Activated effector memory CD4-positive, alpha-beta T cell treated with Interleukin-2 at 50 U/mL for 16 hours (primary cell): ENCODE measurements at places on chromosomes 5 and 9.

- no peak for DNase-seq
Measured at GRCh38 chr9:8732367-8733075, 932.9 kb upstream of the DMAC1 start.

DNA sequence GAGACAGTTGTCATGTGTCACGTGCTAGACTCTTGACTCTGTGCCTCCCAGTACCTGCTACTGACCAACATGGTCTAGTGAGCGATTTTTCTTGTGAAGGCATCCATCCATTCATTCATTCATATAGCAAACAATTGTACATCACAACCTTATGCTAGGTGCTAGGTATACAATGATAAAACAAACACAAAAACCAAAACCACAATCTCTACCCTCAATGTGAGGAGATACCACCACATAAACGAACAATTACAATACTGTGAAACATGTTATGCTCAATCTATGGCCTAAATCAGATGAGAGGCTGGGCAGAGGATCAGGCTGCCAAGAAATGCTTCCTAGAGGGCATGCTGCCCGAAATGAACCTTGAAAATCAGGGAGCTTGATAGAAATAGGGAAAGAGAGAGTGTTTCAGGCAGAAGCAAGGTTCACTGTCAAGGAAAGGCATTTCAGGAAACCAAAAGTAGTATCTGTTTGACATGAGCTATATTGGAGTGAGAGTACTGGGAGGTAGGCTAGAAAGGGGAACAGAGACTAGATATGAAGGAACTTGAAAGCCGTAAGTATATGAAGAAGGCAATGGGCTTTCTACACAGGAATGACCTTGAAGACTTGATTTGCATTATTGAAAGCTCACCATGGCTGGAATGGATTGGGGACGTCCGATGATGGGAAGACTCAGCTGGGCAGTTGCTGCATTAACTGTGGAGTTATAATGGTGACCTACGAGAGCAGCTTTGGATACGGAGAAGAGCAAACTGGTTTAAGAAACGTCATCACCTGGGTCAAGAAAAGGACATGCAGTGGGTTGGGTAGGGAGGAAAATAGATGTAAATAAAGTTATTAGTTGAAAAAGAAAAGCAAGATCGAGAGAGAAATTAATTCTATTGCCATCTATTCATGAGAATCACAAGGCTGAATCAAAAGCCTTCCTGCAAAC, 90.1 kb downstream of the THBS4 start:
- DNase-seq, result no peak

- no peak for DNase-seq
Measured at GRCh38 chr9:20945269-20945668, 86.2 kb downstream of the HACD4 start.

DNA sequence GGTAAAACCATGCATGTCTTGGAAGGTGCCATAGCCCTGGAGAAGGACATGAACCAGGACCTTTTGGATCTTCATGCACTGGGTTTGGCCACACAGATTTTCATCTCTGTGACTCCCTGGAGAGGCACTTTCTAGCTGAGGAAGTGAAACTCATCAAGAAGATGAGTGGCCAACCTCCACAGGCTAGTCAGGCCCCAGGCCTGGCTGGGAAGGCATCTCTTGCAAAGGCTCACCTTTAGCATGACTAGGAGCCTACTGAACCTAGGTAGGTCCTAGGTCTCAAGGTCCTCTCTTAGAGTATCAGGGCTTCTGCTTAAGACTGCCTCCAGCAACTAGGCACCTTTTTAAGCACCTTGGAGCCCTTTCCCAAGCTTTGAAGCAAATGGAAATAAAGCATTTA, 1448.7 kb upstream of the ACO1 start:
- DNase-seq, result no peak

DNA sequence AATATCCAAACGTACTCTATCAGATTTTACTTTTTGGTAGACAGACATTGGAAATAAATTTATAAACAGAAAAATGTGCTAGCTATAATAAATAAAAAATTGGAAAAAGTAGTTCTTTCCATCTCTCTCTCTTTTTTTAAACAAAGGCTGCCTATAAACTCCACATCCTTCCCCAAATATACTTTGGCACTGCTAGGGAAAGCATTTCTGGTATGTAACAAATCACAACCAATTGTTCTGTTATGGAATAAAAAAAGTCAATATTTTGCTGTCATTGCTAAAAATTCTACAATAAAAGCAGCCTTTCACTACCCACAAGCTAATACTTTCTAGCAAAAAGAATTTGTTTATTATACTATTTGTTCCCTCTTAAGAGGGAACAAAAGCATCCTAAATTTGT, 169.2 kb upstream of the TARS1 start:
- no peak for DNase-seq

GRCh38 chr5:179222246-179223017, 122.8 kb downstream of the ADAMTS2 start:
- DNase-seq, result no peak
